ENCODE measurements at places on chromosomes 6 and 20.
A peak's percentile ranks its signal among the peaks of the same experiment; 100 is the strongest.

DNA sequence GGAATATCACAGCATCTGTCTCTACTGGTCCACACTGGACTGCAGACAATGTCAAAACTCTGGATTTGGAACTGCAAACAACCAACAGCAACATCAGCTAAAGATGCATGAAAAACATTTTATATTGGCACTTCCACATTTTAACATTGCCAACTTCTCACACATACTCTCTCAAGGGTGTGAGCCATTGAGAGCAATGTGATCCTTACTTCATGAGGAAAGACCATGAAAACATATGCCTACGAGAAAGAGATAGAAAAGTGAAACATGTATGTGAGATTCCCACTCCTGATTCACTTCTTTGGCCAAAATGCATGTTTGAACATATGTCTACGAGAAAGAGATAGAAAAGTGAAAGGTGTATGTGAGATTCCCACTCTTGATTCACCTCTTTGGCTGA, 99.4 kb downstream of the COL12A1 start:
- no peak for DNase-seq

DNA sequence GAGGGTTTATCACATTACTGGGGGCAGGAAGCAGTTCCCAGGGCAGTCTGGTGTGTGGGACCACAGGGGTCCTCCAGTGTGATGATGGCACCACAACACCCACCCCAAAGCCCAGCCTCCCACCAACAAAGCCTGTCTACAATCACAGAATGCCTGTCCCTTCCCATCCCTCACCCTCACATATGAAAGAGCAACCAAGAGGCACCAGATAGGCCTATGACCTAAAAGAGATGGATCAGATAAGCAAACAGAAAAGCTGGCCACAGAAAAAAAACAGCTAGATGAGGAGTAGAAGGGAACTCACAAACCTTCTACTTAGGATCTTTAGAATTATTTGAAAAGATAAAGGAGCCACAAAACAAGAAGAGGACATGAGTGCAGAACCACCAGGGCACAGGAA, 54.3 kb downstream of the SERAC1 start:
- no peak for DNase-seq

GRCh38 chr6:96279084-96279483, 242.5 kb upstream of the UFL1 start:
- no peak for DNase-seq

GRCh38 chr6:129605967-129606366, 104.0 kb downstream of the ARHGAP18 start:
- no peak for DNase-seq

- DNase-seq = no peak
These were observed 13.2 kb upstream of the IRF4 start for GRCh38 chr6:378090-378957.

- no peak for DNase-seq
These were observed 84.1 kb upstream of the POPDC3 start for GRCh38 chr6:105263685-105264610.

DNA sequence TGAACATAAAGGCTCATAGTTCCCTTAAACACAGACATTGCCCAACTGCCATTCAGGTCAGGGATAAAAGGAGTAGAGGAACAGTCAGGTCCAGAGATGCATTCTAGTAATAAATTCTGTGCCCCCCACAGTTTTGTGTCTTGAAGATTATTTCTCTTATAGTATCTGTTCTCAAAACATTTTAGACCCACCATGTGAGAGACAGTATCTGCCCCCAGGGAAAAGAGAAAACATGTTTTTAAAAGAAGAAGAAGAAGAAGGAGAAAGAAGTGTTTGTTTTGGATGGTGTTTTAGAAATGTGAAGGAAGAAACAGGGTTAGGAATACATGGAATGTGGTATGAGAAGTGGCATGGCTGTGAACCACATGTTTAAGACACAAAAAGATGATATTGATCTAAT, 629.6 kb upstream of the EPHA7 start:
- no peak for DNase-seq

- DNase-seq = peak; percentile 81
These were observed 54.5 kb downstream of the TRMT11 start for GRCh38 chr6:126040826-126041225.

DNA sequence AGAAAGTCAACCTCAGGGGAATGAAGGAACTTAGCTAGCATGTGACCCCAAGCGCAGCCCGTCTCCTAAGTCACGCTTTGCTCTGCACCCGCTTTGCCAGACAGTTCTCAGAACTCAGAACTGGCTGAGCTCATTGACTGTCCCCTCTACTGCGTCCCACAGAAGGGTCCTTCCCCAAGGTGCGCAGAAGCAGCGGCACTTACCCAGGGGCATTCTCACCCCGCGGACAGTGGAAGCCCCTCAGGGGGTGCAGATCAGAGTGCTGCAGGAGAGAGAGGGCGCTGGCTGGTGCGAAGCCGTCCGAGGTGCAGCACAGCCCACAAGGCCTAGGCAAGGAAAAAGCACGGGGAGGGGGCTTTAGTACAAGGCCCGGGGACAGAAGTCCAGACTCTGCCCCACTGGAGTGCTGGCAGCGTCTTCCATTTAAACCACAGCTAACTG, 807 bp downstream of the SNHG17 start:
- peak; percentile 26 for DNase-seq

DNA sequence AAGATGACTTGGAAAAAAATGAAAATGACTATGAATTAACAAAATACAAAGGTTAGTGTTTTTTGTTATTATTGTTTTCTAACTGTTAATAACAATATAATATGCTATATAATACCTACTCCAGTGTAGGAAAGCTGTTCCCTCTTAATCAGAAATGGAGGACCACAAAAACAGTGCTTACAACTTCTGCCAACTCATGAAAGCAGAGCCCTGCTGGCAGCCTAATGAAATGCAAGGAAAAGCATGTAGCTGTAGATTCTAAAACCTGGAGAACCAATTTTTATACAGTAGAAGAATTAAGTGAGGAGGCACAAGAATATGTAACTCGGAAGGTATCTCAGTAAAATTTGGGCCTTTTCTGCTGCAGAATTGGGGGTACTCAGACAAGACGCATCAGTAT, 29.4 kb downstream of the PHIP start:
- DNase-seq = peak; percentile 32

GRCh38 chr6:20202324-20202658, 10.0 kb downstream of the MBOAT1 start:
- no peak for DNase-seq

- peak; percentile 83 for DNase-seq
These were observed 168.5 kb upstream of the AKAP12 start for GRCh38 chr6:151071295-151071694.

- no peak for DNase-seq
These were observed 293.2 kb downstream of the NRN1 start for GRCh38 chr6:5713519-5713918.

GRCh38 chr6:4371207-4371921, 236.0 kb upstream of the ECI2 start:
- peak; percentile 82 for DNase-seq

GRCh38 chr6:10951675-10952282, 64.9 kb downstream of the SYCP2L start:
- DNase-seq = peak; percentile 82

DNA sequence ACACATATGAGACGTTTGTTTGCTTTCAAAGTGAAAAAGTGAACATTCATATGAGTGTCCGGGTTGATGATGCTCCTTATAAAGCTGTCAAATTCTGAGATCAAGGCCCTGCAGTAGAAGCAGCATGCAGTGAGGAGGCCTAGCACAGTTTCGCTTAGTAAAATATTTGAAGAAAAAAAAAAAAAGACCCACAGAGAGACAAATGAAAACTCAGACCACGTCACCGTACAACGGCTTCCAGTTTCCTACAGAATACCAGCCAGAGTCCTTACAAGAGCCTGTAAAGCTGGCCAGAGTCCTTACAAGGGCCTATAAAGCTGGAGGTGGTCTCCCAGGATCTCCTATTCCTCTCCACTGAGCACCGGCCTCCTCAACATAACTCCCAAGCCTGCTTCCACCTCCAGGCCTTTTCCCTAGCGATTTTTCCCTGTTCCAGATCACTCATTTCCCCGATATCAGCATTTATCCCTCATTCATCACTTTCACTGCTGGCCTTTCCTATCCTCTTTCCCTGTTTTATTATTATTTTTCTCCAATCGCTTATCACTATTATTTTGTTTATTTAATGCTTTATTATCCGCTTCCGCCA, 1.5 kb upstream of the HMGN4 start:
- DNase-seq = peak; percentile 74

- DNase-seq = peak; percentile 28
These were observed at the start of gene ZNF334 for GRCh38 chr20:46512943-46513844. TSS of gene ZNF334 (minus strand) at chr20:46513559. CDS start at chr20:46512102, 1,457 bp downstream.

GRCh38 chr20:19761841-19762240, 3.8 kb downstream of the RIN2 start:
- no peak for DNase-seq

DNA sequence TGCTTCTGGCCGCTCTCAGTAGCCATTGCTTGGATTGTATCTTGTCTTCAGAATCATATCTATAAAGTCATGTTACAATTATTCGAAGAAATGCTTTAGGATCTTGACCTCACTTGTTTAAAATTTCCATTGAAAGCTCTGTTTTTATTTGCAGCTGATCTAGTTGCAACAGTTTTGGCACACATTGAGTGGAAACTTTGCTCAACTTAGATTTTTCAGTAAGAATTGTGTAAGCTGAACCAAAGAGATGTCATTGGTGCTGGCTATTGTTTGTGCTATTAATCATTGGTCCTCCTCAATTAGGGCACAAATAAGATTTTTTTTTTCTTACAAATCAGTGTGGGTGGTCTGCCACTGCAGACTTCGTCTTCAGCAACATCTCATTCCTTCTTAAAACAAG, 649.2 kb downstream of the MMUT start:
- DNase-seq = no peak

DNA sequence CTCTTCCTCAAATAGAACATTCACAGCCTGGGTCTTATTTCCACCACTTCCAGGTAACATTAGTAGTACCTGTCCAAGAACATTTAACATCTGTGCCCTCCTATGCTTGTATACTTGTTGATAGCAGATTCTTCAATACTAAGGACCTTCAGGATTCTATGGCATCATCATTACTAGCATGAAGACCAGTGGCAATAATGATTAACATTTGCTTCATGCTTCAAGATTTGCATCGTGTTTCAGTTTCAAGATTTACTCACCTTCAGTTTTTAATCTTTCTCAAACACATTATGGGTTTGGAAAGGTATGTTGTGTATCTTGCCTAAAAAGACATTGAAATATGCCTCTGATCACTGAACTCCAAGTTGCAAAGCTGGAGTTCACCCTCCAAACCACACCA, 412.8 kb upstream of the NRSN1 start:
- DNase-seq = no peak

DNA sequence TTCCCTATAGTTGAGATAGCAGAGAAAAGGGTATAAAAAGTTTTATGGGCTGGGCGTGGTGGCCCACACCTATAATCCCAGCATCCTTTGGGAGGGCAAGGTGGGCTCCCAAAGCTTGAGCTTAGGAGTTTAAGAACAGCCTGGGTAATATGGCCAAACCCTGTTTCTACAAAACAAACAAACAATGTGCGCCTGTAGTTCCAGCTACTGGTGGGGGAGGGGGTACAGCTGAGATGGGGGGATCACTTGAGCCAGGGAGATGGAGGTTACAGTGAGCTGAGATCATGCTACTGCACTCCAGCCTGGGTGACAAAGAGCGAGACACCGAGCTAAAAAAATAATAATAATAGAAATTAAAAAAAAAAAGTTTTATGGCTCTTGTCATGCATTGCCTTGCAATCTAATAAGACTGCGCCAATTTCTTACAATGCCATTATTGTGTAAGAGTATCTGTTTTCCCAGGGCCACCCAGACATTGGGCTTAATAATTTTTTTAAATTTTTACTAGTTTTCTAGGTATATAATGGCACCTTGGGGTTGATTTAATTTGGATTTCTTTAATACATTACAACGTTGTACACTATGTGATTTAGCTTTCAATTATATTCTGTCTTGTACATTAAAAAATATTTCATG, 3.9 kb downstream of the ACSS2 start:
- DNase-seq = no peak

GRCh38 chr6:11769244-11769643, 9.4 kb downstream of the ADTRP start:
- DNase-seq = peak; percentile 44

- no peak for DNase-seq
These were observed 33.0 kb upstream of the CDH22 start for GRCh38 chr20:46341074-46342009.

GRCh38 chr6:122405417-122405816, 6.0 kb downstream of the HSF2 start:
- DNase-seq = no peak

- DNase-seq = no peak
These were observed 425.1 kb upstream of the JAG1 start for GRCh38 chr20:11098888-11099287.

- no peak for DNase-seq
These were observed 24.7 kb upstream of the GFOD1 start for GRCh38 chr6:13511913-13512717.

- DNase-seq = no peak
These were observed 7.8 kb downstream of the USP49 start for GRCh38 chr6:41887331-41887751.

DNA sequence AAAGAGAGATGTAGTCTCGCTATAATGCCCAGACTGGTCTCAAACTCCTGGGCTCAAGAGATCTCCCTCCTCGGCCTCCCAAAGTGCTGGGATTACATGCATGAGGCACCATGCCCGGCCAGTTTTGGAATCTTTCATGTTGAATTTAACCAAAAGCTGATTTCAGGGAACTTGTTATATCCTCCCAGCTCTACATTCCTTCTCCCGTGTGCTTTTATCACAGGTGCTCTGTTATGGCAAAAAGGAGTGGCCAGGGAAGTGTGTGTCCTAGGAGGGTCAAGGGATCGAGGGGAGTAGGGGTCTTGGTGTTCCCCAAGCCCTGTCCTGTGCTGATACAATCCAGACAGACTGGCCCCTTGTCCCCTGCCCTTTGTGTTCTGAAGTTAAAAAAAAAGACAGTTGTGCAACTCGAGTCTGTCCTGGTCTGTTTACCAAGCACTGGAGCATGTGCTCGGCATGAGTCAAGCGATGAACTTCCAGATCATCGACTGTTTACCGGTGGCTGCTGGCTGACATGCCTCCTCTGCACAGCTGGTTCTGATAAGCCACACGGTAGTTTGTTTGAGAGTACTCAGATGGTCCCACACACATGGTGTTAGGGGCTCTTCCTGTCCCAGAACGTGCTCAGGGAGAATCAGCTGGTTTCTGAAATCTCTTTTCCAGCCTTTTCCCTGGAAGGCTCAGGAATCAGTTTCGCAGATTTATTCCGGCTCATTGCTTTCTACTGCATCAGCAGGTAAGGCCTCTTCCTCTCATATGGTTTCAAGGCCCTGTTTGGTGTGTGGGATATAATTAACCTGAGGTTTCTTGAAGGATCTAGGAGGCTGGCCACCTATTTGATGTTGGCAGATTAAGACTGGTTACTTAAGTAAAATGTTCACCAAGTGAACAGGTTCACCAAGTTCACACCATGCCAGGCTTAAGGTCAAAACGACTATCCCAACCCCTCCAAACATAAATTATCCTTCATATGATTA, 52.6 kb upstream of the NAA20 start:
- DNase-seq = peak; percentile 83

DNA sequence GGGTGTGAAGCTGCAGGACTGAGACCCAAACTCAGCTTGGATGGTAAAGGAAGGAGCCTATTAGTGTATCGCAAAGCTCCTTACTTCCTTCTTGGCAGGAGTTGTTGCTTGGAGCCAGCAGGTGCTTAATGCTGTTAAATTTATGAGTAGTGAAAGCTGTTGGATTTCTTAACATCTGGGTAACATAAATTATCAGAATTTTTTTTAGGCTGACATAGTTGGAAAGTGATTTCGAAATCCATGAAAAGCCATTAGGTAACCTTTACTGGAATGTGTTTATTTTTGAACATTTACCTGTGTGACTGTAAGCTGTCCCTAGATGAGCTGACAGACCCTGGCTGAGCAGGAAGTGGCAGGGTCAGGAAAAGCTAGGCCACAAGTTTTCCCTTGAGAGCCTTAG, 470.4 kb upstream of the SLC35B3 start:
- no peak for DNase-seq
